Suppressor macrophage treated with lipopolysaccharide for 1 hour (primary cell): ENCODE measurements at places on chromosomes 13 and 19.
A peak's percentile ranks its signal among the peaks of the same experiment; 100 is the strongest.

DNA sequence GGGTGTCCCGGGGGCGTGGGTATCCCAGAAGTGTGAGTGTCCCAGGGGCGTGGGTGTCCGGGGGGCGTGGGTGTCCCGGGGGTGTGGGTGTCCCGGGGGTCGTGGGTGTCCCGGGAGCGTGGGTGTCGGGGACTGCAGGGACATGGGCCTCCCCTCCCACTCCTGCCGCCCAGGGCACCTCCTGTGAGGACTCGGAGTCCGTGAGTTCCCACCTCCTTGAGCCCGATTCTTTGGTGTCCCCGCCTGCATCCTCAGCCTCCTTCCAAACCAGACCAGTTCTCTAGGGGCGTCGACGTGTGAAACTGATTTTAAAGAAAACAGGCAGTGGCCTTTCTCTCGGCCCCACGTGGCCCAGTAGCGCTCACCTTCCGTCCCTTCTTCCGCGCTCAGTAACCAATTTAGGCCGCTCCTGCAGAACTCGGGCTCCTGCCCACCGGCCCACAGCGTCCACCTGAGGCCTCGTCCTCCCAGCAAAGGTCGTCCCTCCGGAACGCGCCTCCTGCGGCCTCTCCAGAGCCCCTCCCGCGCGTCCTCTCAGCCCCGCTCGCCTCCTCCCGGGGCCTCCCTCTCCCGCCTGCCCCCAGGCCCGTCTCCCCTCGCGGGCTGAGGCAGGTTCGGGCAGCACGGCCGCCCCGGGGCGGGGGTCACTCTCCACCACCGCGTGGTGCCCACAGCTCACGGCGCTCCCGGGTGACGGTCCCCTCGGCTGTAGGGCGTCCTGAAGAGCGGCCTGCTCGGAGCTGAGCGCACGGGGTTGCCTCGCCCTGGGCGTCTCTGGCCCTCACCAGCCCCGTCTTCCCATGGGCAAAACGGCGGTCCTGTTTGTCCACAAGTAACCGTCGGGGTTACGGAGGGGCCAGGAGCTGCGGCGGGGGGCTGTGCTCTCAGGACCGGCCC is 3.8 kb downstream of the F7 start:
- no peak for DNase-seq

GRCh38 chr19:45864629-45865082 is 530 bp downstream of the FOXA3 start:
- DNase-seq: no peak

DNA sequence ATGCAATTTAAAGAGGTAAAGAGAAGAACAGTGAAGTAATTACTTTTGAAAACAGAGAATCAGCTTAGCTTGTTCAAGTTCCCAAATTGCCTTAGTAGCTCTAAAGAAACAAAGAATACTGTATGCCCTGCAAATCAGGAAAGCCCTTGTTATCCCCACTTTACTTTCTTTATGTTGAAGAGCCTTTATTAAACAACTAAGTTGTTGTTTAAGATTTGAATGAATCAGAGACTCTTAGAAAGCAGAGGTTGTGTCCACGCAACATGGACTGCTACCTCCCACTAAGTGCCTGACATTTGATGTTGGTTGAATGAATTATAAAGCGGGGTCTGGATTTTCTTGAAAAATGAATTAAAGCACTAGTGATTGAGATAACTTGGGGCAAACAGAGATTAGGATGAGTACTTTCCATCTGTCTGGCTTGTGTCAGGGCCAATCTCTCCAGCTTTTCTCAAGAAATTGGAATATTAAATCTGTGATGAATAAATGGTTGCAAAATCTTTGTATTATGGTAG is 214.7 kb downstream of the POSTN start:
- DNase-seq: no peak

DNA sequence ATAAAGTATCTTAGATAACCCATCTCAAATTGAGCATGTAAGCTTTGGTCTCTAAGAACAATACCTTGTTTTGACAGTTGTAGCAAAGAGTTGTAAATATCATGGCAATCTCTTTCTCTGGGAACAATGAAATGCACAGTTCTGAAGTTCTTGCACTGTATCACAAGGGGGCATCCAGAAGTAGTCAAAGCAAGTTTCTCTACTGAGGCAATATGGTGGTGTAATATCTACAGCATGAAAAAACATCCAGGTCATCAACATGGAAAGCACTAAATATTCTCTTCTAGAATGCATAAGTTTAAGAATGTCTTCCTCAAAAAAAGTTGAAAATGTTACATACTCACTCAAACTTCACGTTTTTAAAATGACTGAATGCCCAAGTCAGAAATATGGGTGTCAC is 19.6 kb downstream of the MTMR6 start:
- DNase-seq: peak; percentile 33

DNA sequence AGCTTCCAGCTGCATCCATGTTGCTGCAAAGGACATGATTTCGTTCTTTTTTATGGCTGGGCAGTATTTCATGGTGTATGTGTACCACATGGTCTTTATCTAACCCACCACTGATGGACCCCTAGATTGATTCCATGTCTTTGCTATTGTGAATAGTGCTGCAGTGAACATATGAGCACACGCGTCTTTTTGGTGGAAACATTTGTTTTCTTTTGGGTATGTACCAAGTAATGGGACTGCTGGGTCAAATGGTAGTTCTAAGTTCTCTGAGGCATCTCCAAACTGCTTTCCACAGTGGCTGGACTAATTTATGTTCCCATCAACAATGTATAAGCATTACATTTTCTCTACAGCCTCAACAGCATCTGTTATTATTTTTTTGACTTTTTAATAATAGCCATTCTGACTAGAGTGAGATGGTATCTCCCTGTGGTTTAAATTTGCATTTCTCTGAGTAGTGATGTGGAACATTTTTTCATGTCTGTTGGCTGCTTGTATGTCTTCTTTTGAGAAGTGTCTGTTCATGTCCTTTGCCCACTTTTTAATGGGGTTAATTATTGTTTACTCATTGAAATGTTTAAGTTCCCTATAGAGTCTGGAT is 6.8 kb upstream of the UBE2L5 start:
- DNase-seq: no peak
